ENCODE measurements at places on chromosomes 4 and X. TPM values are rescaled to one million over a fixed set of nuclear protein-coding genes. Genes with fewer than 3 reads are reported as not detected.

HS3ST1 gene
- polyA plus RNA-seq, result 1.7 TPM

EVC gene
- 6.2 TPM for polyA plus RNA-seq

LRCH2 gene
- polyA plus RNA-seq, result 0.94 TPM

TLR1 gene
- polyA plus RNA-seq, result 2.9 TPM

WDR17 gene
- polyA plus RNA-seq, result 0.45 TPM

SPARCL1 gene
- polyA plus RNA-seq, result 416 TPM

CLTRN gene
- polyA plus RNA-seq, result 1.6 TPM

NR3C2 gene
- 3.7 TPM for polyA plus RNA-seq

Data from adipose tissue (tissue), 3 donors.